ENCODE measurements at places on chromosomes 3 and 15. TPM values are rescaled to one million over a fixed set of nuclear protein-coding genes. Genes with fewer than 3 reads are reported as not detected.

GRCh38 chr3:108946292-108947285 is 7.1 kb downstream of the GUCA1C start:
- H3K4me3 ChIP-seq = no peak overlapping the region
- H3K27me3 ChIP-seq = no peaks in the 10 kb centered on the region
- H3K27ac ChIP-seq = no peak overlapping the region
- no peaks in the 10 kb centered on the region for H3K36me3 ChIP-seq
- H3K4me1 ChIP-seq = no peaks in the 10 kb centered on the region

GRCh38 chr3:105722943-105723556 is 145.8 kb downstream of the CBLB start:
- H3K27ac ChIP-seq = no peak overlapping the region
- no peaks in the 10 kb centered on the region for H3K36me3 ChIP-seq
- DNase-seq = no peak
- H3K27me3 ChIP-seq = no peaks in the 10 kb centered on the region
- H3K4me3 ChIP-seq = no peak overlapping the region

DNA sequence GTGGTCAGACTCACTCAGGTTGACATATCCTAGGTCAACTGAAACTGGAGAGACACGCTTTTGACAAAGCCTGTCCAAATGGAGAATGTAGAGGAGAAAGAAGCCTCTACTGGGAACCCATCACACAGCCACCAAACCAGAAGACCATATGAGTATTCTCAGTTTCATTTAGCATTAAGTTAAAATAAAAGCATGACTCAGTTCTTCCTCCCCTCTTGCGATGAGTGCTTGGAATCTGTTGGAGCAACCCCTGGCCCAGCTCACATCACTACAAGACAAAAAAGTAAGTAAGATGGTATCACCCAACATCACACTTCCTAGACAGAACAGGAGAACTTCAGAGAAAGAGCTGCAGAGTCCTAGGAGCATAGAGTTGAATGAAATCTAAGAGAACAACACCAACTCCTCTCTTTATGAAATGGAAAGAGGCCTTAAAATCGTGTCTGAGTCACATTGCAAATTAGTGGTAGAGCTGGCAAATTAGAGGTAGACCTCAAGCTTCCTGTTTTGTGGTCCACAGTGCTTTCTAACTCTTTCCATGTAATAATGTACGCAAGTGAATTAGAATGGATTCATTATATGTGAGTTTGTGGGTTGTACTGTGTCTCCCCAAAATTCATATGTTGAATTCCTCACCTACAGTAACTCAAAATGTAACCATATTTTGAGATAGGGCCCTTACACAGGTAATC is 51.2 kb downstream of the FGF12 start:
- no peaks in the 10 kb centered on the region for H3K36me3 ChIP-seq
- H3K27me3 ChIP-seq = peaks cover 3% of the 10 kb centered on the region
- DNase-seq = no peak
- H3K4me3 ChIP-seq = no peak overlapping the region
- H3K27ac ChIP-seq = no peak overlapping the region
- H3K4me1 ChIP-seq = no peaks in the 10 kb centered on the region

- H3K36me3 ChIP-seq = no peaks in the 10 kb centered on the region
- H3K4me3 ChIP-seq = no peak overlapping the region
- H3K27ac ChIP-seq = no peak overlapping the region
- no peaks in the 10 kb centered on the region for H3K4me1 ChIP-seq
- H3K27me3 ChIP-seq = peaks cover 28% of the 10 kb centered on the region
Observed at GRCh38 chr15:52808441-52808840, 18.3 kb upstream of the ONECUT1 start.

DNA sequence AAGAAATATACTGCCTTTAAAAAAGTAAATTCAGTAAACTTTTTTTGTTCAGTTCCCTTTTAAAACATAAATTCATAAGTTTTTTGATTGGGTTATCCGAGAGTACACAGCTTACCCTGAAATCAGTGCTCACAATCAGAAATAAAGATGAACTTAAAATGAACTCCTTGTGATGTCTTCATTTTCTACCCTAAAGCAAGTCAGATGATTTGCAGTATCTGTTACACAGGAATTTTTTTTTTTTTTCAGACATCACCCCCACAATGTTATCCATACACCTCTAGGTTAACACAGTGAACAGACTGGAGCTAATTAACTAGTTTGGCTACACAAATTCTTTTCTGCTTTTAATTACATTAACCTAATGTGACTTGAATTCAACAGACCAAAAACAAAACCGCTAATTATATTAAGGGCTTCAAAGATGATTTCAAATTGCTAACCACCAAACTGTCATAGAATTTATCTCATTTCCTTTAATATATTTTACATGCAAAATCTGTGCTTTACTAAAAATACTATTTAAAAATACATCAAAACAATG is 1042.0 kb downstream of the ROBO1 start:
- no peaks in the 10 kb centered on the region for H3K27me3 ChIP-seq
- no peak overlapping the region for H3K27ac ChIP-seq
- H3K4me1 ChIP-seq = no peaks in the 10 kb centered on the region

DNA sequence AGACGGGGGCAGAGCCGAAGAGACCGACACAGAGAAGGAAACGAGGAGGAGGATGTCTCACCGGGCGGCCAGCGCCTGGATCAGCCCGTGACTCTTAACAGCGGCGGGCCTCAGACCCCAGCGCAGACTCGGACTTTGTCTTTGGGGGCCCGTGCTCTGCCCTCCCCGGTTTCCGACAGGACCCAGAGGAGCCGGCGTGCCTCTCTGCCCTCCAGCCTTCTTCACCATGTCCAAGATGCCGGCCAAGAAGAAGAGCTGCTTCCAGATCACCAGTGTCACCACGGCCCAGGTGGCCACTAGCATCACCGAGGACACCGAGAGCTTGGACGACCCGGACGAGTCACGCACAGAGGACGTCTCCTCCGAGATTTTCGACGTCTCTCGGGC is 1.0 kb downstream of the TSC22D2 start:
- no peaks in the 10 kb centered on the region for H3K36me3 ChIP-seq
- no peaks in the 10 kb centered on the region for H3K27me3 ChIP-seq
- DNase-seq = no peak
- peak overlapping the region; percentile 95 for H3K27ac ChIP-seq
- H3K4me1 ChIP-seq = peaks cover 40% of the 10 kb centered on the region

DNA sequence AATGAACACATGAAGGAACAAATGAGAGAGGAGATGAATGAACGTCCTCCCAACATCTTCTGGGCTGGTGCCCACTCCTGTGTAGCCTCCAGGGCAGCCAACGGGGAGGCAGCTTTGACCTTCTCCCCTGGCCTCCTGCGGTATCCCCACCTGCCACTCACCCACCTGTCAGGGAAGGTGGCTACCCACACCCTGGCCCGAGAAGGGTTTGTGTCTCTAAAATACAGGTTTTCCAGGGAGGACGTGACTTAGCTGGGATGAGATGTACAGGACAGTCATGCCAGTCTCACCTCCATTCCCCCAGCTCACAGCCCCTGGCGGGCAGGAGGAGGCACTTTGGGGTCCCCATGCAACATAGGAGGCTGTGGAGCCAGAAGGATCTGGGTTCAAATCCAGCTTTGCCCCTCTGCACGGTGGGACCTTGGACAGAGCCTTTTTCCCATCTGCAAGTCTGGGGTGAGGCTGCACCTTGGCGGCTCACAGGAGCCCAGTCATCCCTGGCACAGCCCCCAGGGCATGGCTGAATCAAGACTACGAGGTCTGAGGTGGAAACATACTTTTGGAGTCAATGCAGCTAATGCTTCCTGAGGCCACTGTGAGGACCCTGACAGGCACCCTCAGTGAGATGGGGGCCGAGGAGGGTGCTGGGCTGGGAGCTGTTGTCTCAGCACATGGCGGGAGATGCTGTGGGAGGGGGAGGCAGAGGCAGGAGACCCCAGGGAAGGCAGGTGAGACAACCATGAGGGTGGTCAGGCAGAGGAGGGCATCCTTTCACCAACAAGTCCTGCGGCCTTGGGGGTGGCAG is 11.1 kb upstream of the PLXND1 start:
- H3K27ac ChIP-seq = no peak overlapping the region
- H3K4me3 ChIP-seq = no peak overlapping the region
- H3K27me3 ChIP-seq = no peaks in the 10 kb centered on the region
- DNase-seq = no peak

DNA sequence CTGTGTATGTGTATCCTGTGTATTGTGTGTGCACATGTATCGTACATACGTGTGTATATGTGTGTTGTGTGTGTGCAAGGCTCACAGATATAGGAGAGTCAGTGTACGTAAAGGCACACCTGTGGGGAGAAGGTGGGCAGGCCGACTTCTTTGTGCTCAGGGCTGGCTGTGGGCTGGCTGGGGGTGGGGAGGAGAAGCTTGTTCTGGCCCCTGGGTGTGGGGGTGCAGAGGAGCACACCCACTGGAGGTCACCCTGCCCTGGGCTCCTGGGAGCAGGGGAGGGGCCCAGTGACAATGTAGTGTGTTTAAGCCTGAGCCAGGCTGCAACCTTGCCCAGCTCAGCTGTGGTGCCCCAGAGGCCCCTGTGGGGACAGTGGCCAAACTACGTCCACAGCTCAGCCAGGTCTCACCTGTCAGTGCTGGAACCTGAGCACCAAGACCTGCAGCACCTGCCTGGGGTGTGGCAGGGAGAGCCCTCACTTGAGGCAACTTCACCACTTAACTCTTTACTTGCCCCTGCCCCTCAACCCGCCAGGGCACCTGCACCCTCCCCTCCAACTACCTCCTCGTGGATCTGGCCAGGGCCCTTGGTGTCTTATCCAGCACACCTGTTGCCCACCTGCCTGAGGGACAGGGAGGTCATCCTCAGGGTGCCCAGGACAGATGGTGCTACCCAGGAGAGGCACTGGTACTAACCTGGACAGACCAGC is 2.6 kb upstream of the HHATL start:
- no peaks in the 10 kb centered on the region for H3K4me1 ChIP-seq
- no peaks in the 10 kb centered on the region for H3K36me3 ChIP-seq
- H3K27me3 ChIP-seq = no peaks in the 10 kb centered on the region
- no peak overlapping the region for H3K4me3 ChIP-seq
- DNase-seq = no peak
- no peak overlapping the region for H3K27ac ChIP-seq

C3orf70 gene
- not detected for total RNA-seq

ZBTB47 gene
- total RNA-seq = 6.3 TPM

All from HCT116 (cell line).